NCI-H1694 (cell line): ENCODE measurements at places on chromosomes 6 and 20.

DNA sequence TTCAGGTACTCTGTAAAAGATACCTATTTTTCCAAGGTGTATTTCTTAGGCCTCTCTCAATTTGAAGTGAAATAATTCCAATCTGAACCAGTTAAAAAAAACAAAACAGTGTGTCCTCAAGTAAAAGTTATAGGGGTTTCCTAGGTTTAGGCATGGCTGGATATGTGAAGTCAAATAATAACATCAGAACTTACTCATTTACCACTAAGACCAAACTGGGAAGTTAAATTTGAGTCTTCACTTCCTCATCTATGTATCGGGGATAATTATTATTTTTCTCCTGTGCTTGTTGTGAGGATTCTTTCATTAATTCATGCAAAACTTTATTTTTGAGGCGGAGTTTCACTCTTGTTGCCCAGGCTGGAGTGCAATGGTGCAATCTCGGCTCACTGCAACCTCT lies 86.2 kb upstream of the PTPRK start:
- DNase-seq, result no peak

- no peak for DNase-seq
Observed at GRCh38 chr6:149761438-149761837, 11.9 kb downstream of the PCMT1 start.

- no peak for DNase-seq
Observed at GRCh38 chr20:24691901-24692351, 222.5 kb downstream of the SYNDIG1 start.

DNA sequence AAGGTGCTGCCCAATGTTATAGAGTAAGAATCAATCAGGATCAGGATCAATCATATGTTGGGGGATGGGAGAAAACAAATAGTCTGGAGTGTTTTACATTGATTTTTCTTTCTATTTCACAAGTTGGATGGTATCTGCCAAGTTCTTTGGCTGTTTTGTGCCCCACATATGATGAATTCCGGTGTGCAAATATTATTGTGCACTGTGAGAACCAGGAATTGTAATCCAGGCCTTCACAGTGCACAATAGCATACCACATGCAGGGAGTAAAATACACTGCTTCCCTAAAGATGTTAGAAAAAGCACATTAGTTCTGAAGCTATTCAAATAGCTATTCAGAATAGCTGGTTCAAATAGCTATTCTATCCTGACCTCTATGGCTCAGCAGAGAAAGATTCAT lies 133.7 kb downstream of the LCA5 start:
- no peak for DNase-seq

DNA sequence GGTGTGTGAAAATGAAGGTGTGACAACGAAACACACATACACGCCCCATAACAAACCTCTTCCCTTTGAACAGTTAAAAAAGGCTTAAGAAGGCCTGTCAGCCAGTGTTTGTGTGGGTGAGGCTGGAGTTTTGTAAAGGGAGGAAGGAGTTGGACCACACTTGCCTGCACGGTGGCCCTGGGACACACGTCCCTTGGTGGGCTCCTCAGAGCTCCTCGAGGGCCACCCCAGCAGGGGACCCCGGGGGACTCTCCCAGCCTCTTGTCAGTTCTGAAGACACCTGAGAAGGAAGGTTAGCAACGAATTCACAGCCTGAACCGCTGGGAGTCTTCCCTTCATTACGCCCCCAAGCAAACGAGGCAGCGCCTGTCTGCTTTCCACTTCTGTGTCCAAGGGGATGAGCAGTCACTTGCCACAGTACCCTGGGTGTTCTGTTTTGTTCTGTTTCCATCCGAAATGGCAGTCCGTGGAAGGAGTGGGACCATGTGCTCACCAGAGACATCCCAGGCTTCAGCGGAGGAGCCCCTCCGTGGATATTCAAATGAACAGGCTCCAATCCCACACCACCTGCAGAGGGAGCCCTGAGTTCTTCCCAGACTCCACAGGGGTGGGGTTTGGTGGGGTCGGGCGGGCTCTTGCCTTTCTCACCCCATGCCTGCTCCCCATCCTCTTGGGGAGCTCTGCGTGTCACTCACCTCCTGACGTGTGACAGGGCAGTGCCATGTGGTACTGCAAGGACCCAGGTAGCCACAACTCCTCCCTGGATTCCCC lies 68.6 kb downstream of the NRN1 start:
- DNase-seq, result no peak

- DNase-seq, result no peak
Observed at GRCh38 chr6:56799989-56800388, 154.9 kb upstream of the BEND6 start.

- DNase-seq, result no peak
Observed at GRCh38 chr6:149830731-149831307, 33.3 kb downstream of the LRP11 start.

- no peak for DNase-seq
Observed at GRCh38 chr6:35243386-35243958, 16.1 kb upstream of the ZNF76 start.

DNA sequence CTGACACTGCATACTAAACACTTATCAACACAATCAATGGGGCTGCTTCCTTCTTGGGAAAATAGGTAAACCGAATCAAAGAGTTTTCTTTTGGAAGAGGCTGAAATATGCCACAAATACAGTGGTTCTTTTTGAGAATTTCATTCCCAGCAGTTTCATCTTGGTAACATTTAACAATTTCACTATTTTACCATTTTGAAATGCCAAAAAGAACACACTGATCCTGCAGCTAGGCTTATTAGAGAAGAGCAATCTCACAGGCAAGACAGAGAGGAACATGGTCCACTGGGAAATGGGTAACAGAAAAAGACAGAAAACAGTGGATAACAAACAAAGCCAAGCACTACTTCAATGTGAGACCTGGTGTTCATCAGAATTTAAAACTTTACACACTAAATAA lies 2.5 kb downstream of the CNR1 start:
- no peak for DNase-seq

GRCh38 chr20:13613917-13614316 lies 24.8 kb downstream of the TASP1 start:
- DNase-seq, result no peak

DNA sequence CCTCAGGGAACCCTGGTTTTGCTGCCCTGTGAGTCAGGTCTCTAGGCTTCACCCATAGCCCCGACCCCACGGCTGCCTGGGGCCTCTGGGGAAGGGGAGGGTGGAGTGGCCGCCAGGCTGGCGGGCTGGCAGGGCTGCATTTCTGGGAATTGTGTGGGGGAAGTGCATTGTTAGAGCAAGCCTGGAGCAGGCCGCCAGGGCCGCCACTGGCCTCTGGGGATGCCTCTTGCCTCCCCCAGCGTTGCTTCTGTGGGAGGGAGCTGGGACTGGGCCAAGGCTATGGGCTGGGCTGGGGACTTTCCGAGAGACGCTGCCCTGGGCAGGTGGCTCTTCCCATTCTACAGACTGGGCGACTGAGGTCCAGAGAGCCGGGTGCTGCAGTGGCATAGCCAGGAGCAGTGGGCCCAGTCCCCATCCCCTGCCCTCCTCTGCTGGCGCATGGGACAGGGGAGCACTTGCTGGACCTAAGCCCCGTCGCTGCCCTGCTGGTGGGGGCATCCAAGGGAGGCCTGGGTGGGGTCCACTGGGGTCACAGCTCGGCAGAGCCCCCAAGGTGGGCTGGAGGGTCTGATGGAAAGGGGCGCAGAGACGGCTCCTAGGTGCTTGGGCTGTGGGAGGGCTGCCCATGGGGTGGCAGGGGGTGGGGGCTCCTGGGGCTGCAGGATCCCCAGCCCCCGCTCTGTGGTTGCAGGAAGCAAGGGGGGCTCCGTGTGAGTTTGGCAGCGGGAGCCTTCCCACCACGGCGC lies 6.6 kb upstream of the SOX18 start:
- peak; percentile 22 for DNase-seq

DNA sequence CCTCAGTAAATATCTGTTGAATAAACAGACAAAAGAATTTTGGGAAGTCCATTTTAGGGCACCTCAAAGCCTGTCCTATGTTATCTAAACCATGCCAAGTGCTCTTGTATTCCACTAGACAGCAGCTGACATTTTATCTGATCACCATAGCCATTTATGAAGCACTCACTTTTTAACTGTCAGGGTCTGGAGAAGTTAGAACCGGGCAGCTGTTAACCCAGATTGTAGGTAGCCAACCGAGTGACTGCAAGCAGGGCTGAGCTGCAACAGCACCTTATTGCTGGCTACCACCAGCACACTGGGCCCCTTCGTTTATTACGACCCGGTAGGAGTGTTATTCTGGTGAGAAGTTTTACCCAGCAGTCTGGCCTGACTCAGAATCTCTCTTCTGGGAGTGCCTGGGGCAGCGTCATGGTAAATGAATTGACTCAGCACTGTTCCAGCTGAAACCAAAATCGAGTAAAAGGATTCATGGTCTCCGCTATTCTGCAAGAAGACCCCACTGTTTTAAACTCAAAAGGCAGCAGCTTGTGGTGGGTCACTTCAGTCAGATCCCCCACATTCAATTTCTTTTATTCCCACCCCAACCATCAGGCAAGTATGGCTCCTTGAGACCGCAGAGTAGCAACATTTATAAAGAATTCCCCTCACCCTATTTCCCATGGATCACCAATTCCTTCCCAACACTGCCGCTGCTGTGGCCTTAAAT lies 1.7 kb downstream of the UBE2V1 start:
- DNase-seq, result no peak

DNA sequence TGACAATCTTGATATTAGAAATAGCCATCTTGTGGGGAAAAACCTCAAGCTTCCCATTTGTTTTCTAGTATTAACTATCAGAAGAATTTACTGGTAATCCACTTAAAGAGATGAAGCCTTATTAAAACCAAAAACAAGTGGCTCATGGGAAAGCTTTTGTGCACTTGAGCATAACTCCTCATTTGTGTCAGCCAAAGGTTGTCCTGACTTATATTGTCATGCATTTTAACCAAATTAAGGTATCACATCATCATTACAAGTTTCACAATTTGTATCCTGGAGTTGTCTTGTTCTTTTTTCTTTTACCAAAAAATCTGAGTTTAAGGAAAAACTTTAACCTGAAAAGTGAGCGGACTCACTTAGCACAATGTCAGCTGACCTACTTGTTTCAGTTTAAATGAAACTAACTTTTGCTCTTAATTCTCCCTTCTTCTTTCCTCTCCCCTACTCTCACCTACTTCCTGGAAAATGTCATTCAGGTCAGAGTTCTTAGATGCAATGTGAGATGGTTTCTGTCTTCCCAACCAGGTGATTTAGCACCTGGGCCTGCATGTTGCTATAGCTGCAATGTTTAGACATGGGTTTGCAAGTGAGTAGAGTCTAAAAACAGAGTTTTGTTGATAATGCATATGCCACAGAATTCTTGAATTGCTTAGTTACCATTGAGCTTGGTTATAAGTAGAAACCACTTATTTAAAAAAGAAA lies 82.8 kb downstream of the TNFAIP3 start:
- DNase-seq, result no peak

DNA sequence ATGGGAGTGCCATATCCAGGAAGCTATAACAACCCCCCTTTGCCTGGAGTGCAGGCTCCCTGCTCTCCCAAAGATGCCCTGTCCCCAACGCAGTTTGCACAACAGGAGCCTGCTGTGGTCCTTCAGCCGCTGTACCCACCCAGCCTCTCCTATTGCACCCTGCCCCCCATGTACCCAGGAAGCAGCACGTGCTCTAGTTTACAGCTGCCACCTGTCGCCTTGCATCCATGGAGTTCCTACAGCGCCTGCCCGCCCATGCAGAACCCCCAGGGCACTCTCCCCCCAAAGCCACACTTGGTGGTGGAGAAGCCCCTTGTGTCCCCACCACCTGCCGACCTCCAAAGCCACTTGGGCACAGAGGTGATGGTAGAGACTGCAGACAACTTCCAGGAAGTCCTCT lies 56.7 kb upstream of the TMEM181 start:
- no peak for DNase-seq

GRCh38 chr6:3740551-3741476 lies 10.7 kb downstream of the PXDC1 start:
- DNase-seq, result no peak

- DNase-seq, result no peak
Observed at GRCh38 chr20:63895952-63896263, 982 bp downstream of the DNAJC5 start.

DNA sequence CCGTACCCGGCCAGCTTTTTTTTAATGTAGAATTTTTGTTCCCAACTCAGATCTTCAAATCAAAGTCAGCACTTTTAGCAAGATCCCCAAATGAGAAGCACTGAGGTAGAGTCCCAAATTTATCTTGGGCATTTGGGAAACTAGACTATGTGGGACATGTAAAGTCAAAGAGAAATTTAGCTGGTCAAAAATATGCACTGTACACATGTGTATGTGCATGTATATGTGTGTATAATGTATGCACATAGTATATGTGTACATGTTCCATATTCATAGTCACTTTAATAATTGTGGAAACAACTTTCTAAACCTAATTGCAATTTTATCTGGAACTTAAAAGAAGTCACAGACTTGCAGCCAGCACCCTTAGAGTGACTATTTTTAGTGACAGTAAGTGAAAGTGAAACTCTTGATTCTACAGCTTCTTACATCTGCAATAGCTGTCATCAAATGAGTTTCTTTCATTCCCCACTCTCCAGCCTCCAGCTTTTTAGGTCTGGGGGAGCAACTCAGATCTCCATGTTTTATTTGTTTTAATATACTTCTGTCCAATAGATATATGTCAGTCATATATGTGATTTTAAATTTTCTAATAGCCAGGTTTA lies 53.6 kb downstream of the CDC40 start:
- DNase-seq, result no peak

DNA sequence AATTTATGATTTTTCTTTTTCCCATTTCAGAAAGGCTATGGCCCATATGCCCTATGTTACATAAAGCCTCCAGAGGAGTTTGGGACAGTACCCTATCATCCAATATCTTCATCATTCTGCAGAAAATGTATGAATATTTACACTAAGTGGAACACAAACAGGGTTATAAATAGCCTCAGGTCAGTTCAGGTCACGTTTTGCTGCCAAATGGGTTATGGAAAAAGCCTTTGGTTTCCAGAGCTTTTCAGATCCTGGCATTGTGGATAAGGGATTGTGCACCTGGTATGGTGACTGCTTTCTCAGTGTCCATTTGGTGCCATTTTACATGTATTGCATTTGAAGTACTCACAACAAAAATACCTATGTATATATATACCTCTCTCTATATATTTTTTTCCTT lies 29.4 kb downstream of the UTRN start:
- DNase-seq, result no peak

DNA sequence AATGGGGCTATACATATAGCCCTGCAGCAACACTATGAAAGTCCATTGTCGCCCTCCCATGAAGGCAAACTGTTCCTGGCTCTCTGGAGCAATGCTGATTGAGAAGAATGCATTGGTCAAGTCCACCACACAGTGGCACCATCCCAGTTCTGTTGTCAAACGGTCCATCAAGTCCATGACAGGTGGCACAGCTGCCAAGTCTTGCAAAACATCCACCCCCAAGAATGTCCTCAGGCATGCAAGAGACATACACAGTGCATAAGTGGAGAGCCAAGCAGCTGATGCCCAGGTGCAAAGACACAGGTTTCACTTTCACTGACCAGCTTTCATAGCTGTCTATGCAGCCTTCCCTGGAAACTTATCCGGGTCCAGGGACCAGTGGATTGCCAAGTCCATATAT lies 17.5 kb downstream of the ZNF391 start:
- DNase-seq, result no peak

GRCh38 chr20:24011282-24011681 lies 22.7 kb upstream of the GGTLC1 start:
- no peak for DNase-seq
